Stimulated activated CD8-positive, alpha-beta memory T cell treated with anti-CD3 and anti-CD28 coated beads, Interleukin-7, amount 100 ng/mL, for 4 hours (primary cell): ENCODE measurements at places on chromosomes 12 and 14.

- no peak for DNase-seq
Measured at GRCh38 chr12:25843976-25844375, 114.5 kb upstream of the RASSF8 start.

GRCh38 chr12:6493497-6494257 is at the start of gene NCAPD2:
Gene NCAPD2, plus strand, starts transcription at chr12:6494102. Its CDS starts 997 bp downstream, at chr12:6495099.
- peak; percentile 92 for DNase-seq

DNA sequence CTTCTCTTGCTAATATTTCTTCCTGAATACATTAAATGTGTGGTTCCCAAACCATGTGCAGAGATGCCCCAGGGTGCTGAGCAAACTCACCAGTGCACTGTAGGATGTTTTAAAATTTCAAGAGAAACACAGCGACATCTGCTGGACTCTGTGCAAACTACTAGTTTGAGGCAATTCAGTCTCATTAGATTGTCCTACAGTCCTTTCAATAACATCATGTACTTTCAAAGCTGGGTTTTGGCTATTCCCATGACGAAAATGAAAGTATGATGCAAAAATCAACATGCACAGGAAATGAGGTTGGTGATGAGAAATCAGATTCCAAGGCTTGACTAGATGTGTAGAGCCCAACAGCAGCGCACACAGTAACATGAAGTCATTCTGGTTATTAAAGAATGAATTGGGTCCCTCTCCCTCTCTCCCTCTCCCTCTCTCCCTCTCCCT is 66.3 kb downstream of the CLIP1 start:
- DNase-seq, result peak; percentile 25

- no peak for DNase-seq
Measured at GRCh38 chr12:41970744-41971143, 173.9 kb downstream of the GXYLT1 start.

GRCh38 chr12:126570566-126570965 is 1505.3 kb downstream of the AACS start:
- DNase-seq, result no peak

- DNase-seq, result peak; percentile 45
Measured at GRCh38 chr12:113462117-113462774, 9.4 kb downstream of the LHX5 start.

DNA sequence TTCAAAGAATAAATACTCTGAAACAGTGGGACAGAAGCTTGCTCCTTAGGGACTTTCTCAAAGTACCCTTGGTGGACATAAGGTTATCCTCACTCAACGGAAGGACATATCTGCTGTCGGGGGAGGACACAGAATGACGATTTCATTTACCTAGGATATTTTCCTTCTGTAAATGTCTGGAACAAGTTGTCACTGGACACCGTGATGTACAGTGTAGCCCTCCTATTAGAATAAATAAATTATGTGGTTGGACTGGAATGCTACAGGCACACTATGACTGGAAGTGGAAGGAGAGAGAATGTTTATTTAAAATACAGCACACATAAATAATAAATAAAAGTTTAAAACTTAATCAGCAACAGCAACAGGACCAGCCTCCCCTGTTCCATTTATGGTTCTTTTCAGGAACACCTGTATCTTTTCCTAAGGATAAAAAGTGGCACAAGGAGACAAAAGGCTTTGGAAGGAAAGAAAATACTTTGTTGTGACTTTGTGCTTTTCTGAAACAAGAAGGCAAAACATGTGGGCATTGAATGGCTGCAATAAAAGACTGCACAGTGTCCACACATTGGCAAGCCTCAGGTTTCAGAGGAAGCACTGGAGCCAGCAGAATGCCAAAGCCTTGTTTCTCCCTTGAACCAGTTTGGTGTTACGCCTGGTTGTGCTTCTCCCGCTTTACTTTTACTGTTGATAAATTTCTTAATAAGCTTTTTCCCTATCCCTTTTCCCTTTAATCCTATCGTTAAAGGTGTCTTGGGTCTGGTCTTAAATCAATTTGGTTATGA is 36.8 kb downstream of the FGD4 start:
- DNase-seq, result no peak

DNA sequence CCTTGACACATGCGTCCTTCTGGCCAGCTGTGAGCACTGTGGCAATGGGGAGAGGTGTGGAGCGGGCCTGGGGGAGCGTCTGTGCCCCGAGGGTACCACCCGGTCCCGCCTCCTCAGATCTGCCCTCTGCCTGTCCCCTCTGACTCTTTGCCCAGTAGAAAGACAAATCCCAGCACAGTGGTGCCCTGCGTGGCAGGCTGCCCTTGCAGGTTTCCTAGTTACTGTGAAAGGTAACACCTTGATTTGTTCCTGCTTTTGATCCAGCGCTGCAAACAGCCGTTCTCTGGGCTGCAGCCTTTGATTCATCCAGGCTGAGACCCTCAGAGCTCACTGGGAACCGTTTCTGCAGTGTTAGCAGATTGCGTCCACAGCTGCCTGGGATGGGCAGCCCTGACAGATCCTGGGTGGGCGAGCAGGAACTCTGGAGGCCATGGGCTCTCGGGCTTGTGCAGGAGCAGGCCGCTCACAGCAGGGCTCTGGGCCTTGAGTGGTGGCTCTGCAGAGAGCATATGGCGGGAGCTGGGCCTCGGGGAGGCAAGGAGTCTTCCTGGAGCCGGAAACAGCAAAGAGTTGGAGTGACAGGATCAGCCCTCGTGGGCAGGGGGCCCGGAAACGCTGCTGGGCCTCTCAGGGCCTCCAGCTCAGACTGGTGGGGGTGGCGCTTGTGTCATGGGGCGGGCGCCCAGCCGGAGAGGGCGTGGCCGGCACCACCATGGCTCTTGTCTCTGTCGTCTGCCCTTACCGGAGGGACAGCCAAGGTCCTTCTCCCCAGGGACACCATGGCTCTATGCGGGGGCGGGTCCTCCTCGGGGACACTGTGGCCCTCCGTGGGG is 16.6 kb downstream of the FBRSL1 start:
- DNase-seq, result peak; percentile 52

DNA sequence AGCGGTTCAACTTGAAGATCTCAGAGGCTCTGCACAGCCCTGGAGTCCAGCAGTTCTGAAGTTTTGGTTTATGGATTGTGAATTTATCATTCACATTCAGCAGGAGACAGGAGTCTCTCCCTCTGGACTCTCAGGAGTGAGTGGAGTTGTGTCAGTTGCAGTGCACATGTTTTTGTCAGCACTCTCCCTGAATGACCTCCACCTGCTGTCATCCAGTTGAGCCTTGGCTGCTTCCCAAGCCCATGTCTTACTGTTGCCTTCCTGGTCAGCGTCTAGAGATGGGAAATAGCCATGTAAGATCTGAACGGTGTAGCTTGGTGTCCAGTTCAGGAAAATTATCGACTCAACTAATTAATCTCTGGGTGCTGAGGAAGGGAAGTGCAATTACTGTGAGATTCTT is 133.2 kb downstream of the PRKCH start:
- DNase-seq, result no peak

GRCh38 chr14:70646705-70647104 is 5.0 kb downstream of the TTC9 start:
- DNase-seq, result no peak

DNA sequence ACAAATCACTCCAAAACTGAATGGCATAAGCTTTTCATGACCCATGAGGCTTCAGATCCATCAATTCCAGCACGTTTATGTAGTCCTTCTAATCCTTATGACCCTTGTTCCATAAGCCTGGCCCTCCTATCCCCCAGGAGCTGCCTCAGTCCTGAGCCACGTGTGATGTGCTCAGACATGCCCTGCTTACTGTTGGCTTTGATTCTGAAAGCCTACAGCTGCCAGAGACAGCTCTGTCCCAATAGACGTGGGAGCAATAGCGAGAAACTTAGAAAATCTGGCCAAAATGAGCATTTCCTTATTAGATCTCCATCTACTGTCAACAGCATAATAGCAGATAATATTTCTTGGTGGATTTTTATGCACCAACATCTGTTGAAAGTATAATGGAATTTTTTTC is 33.2 kb downstream of the DUSP6 start:
- no peak for DNase-seq

GRCh38 chr12:59084511-59085375 is 164.4 kb upstream of the LRIG3 start:
- DNase-seq, result no peak

DNA sequence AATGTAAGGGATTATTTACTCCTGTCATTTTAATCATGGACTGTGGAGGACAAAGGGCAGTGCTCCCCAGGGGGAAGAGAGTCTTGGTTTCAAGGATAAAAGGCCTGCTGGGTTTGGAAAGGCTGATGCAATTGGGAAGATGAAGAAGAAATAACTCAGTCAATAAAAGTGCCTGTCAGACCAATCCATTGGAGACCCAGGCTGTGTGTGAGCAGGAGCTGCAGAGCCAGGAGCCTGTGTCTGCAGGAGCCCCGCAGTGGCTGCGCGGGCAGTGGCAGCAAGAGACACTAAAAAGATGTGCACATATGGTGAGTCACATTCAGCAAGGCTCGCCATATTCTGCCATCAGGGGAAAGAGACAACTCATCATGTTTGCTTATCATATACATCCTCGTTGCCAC is 90.4 kb downstream of the CRACR2A start:
- DNase-seq, result no peak

DNA sequence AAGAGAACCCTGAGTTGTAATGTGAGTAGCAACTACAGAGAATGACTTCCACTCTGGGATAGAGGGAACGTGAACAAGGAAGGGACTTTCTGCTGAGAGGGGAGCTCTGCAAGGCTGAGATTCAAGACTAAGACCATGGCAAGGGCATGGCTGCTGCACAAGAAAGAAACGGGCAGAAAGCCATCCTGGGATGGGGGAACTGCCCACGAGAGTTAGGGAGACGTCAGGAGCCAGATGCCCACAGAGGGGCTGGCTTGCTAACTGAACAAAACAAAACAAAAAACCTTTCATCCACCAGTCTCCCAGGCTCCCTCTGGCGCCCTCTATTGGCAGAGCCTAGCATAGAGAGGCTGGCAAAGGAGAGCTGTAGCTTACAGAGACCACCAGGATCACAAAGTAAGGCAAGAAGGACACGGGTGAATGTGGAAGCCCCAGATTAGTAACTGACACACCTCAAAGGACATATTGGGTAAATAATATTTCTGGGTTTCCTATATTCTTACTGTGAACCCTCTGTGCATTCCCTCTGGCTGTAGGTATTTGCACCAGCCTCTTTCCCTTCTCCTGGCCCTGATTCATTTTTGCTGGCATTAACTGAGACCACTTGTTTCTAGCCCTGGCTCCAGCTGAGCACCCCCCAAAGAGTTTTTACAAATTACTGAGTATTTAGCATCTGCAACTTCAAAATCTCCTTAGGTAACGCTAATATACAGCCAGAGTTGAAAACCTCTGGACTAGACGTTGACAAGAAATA is 338.3 kb downstream of the EMP1 start:
- DNase-seq, result no peak

GRCh38 chr12:114508529-114509129 is 102.7 kb upstream of the TBX5 start:
- peak; percentile 10 for DNase-seq

GRCh38 chr14:37816743-37817295 is 221.4 kb downstream of the TTC6 start:
- no peak for DNase-seq

- DNase-seq, result no peak
Measured at GRCh38 chr12:121577443-121578180, 3.2 kb downstream of the KDM2B start.

- DNase-seq, result no peak
Measured at GRCh38 chr12:19963972-19964371, 404.4 kb upstream of the PDE3A start.

- DNase-seq, result no peak
Measured at GRCh38 chr12:102479099-102479885, 1.1 kb downstream of the IGF1 start.

GRCh38 chr12:100572184-100572583 is 1.3 kb upstream of the GAS2L3 start:
- no peak for DNase-seq

GRCh38 chr12:16392846-16393535 is 45.5 kb downstream of the MGST1 start:
- DNase-seq, result no peak

DNA sequence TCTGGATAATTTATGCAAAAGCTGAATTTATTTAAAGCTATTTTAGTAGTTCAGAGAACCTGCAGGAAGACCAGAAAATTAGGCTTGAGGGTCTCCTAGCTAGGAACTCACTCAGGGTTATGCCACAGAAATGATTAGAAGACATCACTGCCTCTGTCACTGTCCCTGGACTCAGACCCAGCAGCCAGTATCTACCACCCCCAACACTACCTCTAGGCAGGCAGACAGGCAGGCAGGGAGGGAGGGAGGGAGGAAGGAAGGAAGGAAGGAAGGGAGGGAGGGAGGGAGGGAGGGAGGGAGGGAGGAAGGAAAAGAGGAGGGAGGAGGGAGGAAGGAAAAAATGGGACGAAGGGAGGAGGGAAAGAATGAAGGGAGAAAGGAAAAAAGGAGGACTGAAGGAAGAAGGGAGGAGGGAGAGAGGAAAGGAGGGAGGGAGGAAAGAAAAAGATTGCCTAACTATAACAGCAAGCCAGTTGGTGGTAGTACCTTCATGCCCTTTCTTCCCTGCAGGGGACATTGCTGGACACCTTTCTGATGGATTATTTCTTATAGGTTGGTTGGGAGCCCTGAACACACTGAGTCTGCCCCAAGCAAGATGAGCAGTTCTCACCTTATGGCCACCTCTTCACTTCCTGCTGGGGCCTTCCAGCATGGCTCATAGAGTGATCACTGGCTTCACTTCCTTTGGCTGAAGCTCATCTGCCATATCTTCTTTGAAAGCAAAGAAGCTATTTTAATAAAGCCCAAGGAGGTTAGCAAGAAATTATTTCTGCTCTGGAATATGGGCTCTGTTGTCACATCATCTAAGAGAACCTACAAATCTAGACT is 49.7 kb downstream of the KICS2 start:
- no peak for DNase-seq

DNA sequence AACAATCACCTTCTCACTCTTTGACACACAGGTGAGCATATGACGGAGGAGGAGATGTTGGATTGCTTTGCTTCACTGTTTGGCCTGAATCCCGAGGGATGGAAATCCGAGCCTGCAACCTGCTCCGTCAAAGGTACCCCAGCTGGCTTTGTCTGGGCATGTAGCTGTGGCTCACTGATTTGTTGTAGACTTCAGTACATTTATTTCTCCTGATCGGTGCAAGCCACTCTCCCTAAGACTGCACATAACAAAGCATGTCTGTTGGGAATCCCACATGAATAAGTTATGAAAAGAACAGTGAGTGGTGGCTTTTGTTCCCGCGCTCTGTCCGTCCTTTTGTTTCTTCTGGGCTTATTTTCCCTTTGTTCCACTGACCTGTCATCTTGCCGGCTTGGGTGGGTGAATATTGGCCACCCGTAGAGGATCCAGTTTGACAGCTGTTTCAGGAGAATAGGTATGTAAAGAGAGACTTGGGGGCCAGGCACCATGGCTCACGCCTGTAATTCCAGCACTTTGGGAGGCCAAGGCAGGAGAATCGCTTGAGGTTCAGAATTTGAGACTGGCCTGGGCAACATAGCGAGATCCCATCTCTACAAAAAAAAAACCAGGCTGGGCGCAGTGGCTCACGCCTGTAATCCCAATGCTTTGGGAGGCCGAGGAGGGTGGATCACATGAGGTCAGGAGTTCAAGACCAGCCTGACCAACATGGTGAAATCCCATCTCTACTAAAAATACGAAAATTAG is 20.0 kb upstream of the BCL7A start:
- DNase-seq, result no peak

DNA sequence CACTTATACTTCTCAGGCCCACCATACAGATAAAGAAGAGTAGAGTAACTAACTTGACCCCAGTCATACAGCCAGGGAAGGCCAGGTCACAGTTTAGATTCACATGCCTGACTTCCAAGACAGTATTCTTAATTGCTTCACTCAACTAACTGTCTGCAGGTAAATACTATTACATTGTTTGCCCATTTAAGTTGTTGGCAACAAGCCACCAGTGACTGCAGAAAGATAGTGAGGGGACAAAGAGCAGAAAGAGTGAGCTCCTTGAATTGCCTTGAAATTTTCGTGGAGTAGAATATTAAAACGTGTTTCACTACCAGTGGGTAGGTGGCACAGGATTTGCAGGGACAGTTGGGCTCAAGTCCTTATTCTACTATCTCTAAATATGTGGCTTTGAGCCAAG is 146.3 kb upstream of the RMST start:
- no peak for DNase-seq
